ENCODE measurements at places on chromosomes 2 and 18.

DNA sequence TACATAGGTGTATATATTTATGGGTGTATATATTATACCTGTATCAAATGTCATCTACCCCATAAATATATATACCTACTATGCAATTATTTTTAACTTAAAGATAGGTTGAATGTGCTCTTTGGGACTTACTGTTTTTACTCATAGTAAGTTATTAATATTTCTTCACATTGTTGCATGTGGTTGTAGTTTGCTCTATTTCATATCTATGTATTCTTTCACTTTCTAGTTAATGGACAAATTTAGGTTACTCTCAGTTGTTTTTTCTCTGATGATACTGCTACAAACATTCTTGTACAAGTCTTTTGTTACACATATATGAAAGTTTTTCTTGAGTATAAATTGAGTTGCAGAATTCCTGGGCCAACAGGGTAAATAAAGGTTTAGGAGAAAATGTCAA, 601.8 kb upstream of the ID2 start:
- no peak for DNase-seq

- DNase-seq, result no peak
These were observed 162.2 kb downstream of the BCL11A start for GRCh38 chr2:60391230-60391629.

GRCh38 chr2:218849721-218850120, 9.9 kb upstream of the WNT6 start:
- DNase-seq, result no peak

DNA sequence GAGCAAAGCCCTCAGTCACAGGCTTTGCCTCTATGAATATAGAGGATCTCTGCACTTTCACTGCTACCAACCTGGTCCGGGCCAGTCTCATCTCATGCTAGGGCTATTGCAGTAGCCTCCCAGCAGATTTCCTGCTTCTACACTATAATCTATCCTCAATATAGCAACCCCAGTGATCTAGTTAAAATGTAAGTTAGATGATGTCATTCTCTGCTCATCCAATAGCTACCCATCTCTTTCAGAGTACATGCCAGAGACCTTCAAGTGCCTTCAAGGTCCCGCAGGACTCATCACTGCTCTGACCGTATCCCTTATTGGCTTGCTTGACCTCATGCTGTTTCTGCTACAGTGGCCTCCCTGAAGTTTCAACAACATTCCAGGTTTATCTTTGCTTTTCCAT, 186.3 kb downstream of the LOXHD1 start:
- DNase-seq, result no peak

DNA sequence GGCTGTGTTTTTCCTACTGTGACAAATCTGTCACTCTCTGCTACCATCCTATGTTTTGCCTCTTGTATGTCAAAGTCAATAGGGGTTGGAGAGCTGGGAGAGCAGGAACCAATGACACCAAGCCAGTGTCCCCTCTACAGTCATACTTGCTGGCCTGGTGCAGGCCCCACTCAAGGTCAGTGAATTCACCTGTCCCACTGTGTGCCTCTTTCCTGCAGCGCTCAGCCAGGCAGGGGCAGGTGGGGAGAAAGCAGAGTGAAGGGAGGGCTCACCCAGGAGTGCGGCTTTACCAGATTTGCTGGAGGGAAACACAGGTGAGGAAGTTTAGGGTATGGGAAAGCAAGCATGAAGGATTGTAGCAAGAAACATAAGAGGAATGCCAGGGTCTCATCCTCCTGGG, 114.5 kb downstream of the GYPC start:
- DNase-seq, result no peak

GRCh38 chr2:179403624-179404023, 139.0 kb upstream of the SESTD1 start:
- no peak for DNase-seq

DNA sequence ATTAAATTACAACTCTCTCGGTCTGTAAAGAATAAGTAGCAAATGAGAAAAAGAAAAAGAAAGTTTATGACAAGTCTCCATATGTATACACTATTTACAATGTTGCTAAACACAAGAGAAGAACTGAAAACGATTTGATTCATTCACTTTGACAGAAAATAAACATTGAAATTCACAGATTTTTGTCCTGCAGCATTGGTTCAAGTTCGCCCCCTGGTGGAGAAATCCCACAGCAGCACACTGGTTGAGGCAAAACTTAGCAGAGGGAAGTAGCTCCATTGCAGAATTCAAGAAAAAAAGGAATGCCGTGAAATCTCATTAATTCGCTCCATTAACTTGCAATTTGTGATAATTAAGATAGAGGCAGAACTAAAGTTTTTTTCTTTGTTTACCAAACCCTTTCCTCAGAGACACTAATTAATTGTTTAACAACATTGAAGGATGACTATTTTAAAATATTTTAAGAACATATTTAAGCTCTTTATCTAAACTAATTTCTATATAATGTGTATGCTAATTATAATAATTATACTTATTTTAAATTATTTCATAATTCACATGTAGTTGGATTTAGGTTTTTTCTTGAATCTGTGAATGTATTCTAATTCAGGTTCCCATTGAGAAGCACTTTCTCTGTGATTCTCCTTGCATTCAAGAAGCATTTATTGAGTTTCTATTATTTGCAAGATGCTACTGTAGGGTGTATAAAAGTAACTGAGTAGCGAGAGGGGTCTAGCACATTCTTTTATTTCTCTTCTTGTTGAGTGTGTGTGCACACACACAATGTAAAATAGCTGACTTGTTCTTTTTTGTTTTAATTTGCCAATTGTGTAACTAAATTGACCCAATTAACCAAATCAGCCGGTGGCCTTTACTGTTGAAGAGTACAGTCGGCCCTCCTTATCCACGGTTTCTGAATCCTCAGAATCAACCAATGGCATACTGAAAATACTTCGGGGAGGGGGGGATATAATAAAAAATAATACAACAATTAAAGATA, 74.1 kb downstream of the COL4A3 start:
- DNase-seq, result no peak

DNA sequence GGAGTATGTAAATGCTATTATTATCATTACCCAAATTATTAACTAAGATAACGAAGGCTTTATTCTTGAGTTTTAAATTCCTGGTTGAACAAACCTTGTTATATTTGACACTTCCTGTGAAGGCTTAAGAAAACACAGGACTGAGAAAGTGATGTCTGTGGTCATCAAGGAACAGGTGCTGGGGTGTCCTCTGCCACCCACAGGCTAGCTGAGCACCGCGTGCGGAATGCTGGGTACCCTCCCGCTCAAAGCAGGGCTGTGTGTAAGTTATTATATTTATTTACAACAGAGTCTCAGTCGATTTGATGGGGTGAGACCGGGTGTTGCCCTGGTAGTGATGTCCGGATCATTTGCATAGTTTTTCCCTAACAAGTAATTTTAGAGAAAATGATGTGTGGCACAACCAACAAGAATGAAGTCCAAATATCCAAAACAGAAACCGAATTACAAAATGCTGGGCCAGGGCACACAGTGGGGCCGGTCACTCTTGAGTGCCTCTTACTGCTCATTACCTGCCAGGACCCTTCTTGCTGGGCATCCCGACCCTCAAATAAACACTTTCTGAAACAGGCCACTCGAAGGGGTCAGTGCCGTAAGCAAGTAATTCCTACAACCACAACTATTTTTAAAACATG, 49.2 kb downstream of the TMEM18 start:
- DNase-seq, result peak; percentile 33

DNA sequence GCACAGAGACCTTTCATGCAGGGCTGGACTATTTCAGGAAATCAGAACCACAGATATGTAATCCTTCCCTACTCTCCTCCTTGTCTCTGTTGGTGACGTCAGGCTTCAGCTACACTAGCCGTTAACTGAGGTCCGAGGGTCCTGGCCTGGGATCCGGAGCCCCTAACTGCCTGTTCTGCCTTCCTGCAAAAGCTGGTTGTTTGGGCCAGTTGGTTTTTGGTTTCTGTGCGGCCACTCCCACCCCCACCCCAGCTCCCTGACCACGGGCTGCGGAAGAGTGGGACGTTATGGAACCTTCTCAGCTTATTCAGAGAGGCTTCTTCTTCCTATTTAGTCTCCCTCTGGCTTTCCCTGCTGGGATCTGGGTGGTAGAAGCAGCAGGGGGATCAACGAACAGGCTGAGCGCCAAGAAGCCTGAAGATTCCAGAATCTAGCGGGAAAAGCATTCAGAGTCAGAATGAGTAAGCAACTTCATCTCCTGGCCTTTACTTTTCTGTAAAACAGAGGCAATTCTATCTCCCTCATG, 49.3 kb upstream of the ROCK2 start:
- no peak for DNase-seq

GRCh38 chr2:237901932-237902850, 42.8 kb downstream of the RAMP1 start:
- DNase-seq, result no peak

DNA sequence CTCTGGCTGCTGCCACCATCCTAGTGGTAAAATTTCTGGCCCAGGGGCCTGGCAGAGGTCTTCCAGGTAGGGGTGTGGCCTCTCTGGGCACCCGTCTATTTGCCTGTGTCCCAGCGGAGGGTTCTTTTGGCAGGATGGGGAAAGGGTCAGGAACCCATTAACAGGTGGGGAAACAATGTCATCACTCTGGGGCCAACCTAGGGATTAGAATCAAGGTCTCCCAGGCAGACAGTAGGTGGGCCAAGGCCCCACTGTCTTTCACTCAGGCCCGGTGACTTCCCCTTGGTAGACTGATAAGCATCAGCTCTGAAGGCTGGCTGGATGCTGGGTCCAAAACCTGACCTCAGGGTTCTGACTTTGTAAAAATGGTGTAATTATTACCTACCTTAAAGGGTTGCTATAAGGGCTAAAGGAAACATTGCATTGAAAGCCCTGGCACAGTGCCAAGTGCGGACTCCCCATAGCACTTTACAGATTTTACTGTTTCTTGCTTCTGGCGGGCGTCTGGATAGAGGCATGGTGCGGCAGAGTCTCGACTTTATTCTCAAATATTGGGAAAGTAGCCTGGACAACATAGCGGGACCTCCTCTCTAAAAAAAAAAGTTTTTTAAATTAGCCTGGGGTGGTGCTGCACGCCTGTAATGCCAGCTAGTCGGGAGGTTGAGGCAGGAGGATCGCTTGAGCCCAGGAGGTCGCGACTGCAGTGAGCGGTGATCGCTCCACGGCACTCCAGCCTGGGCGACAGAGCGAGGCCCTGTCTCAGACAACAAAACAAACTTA, 2.2 kb downstream of the LBX2 start:
- DNase-seq, result no peak

GRCh38 chr18:51857989-51858388, 482.0 kb upstream of the DCC start:
- no peak for DNase-seq

- DNase-seq, result peak; percentile 19
These were observed 52.6 kb downstream of the SH2D6 start for GRCh38 chr2:85470850-85471800.

- DNase-seq, result peak; percentile 54
These were observed 24.1 kb upstream of the KANSL1L start for GRCh38 chr2:210195101-210195852.

DNA sequence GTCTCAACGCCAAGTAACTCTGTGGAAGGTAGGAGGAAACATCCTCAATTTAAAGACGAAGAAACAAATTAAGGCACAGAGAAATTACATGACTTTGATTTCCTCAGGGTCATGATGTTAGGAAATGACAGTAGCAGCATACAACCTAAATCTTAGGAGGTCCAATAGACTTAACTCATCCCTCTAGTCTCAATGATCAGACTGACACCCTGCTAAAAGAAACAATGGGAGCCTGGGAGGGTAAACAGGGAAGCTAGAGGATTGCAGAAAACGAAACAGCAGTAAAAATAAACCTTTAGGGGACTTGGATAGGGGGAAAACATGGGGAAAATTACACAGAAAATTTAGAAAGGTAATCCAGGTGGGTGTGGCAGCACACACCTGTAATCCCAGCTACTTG, 56.0 kb downstream of the ROCK2 start:
- no peak for DNase-seq

DNA sequence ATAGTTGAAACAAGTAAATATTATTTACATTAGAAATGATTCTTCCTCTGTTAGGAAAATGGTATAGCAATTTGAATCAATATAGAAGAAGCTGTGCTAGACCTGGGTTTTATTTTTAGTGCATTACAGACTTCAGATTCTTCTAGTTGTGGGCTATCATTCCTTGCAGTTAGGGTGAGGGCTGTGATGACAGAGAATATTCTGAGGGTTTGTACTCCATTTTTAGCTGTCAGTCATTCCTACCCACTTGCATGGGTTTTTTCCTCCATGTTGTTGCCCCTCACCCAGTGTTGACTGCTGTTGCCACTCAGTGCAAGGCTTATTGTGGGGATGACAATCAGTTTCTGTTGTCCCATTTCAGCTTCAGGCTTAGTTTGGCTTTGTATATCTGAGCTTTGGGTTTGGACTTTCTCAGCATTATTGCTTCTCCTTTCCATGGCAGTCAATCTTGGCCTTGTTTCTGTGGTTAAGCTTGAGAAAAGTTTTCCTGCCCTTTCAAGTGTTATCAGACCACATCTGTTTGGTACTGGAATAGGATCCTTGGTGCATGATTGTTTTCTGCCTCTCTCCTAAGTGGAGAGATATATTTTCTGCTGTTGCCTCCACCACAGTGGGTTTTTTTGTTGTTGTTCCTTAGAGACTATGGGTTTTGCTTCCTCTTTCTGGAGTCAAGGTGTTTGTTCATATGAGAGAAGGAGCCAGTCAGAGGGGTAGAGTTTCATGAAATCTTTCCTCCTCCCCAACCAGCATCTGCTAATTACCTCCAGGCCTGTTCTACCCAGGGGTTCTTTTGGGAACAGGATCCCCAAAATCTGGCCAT, 312.7 kb upstream of the CWC22 start:
- DNase-seq, result no peak

DNA sequence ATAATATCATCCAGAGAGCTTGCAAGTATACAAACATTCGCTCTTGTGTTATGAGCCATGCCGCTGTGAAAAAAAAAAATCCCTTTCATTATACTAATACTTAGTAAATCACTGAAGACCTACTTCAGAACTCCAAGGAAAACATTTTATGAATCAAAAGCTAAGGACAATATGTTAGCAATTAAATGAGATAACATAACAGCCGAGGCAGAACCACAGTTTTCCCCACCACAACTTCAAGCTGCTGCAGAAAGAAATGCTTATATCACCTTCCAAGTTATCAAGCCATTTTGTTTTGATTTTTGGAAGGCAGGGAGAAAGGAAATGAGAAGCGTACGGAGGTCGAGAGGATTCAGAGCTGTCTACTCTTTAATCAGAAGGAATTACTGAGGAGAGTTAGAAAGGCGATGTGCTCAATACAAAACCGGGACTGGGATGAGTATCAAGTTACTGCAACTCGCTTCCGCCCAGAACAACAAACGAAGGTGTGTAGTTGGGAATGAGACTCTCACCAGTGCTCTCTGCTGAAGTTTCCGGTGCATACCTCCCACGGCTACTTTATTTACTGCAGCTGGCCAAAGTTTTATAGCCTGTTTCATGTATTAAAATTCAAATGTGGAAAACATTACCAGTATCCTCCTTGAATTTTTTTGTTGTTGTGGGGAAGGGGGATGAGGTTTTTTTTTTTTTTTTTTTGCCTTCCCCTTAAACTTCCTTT, 292.2 kb upstream of the CCDC68 start:
- peak; percentile 47 for DNase-seq

DNA sequence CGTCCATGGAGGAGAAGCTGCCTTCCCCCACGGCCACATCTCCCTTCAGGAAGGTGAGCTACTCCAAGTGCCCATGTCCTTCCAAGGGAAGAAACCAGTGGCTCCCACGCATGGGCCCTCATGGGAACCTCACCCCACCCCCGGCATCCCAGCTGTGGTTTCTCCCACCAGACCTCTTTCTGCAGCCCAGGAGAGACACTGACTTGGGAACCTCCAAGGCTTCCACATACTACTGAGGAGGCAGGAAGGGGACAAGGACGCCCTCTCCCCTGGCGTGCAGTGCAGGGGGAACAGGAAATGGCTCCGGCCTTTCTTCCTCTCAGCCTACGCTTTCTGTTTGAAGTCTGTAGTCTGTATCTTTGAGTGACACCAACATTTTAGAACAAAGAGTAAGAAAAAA, 104.5 kb upstream of the EPC2 start:
- DNase-seq, result no peak
